ENCODE measurements at places on chromosomes 7 and 10.

DNA sequence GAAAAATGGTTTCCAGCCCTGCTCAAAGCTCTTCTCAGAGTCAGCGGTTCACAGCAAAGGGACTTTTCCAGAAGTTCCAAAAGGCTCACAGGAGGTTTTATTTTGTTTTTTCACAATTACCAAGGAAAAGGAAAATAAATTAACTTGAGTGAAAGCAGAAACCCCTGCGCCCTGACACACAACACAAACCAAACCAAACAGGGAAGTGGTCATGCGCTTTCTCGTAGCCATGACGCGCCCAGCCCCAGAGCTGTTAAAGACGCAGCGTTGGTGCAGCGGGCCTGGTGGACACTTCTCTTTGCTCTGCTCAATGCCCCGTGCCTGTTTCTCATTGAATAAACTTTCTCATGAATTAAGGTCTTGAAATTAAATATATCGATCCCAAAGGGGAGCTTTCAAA, 134.4 kb upstream of the LYZL2 start:
- no peak for DNase-seq

DNA sequence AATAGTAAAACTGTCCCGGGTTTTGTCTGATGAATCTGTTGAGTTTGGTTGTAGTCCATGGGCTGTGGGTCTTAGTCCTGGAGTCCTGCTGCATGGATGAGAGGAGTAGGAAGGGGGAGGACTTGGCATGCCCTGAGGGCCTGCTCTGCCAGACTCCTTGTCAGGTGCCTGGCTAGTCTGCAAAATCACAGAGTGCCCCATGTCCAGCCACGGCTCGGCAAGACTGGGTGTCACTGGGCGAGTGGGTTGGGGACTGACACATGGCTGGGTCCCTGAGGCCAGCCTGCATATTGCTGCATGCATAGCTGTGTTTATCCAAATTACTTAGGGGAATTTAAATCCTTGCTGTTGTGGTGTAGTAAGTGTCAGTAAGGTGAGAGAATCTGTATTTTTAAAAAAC, 9.7 kb downstream of the MINDY4 start:
- DNase-seq = no peak

DNA sequence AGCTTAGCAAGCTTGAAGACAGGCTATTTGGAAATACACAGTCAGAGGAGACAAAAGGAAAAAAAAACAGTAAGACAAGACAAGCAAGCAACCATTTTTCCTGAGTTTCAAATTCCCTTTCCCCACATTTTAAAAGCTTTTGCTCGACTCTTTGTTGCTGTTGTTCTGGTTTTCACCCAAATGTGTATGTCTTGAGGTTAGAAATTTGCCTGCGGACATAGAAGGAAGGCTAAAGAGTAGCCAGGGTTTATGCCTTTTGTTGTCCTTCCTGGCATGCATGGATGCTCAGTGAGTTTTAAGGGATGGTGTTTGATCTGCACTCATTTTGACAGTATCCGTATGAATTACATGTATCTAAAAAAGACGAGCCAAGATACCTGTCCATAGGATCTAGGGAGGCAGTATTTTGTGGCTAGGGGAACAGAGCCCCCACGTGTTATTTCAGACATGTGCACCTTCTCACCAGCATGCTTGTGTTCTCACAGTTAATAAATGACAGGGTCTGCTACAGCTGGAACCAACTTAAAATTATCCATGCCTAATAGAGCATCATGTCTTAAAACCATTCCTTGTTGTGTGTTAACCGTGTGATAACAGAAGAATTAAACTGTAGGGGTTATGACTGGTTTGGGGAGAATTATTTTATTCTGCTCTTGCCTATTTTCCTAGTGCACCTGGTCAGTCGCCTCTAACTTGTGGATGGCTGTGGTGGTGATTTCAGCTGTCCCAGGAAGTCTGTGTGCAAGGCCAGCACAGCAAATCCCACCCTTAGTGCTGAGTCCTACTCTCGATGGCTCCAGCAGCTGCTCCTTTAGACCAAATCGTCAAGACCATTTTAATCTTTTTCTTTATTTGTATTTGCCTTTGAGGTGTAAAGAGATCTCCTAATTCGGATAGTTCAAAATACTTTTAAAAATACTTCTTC, 9.1 kb downstream of the WIPF3 start:
- no peak for DNase-seq

DNA sequence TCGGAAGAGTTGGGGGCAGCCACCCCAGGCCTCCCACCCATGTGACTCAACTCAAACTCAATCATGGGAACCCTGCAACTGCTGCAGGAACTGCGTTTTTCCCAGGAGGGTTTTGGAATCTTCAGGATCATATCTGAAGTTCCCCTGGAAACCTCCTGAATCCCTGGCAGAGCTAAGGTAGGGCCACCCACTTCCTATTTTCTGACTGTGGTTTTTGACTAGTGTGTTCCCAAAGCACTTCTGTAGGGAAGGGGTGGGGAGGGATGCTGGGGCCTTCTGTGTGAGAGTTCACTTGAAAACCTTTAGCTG, 127.6 kb upstream of the UNC5B start:
- DNase-seq = no peak

- DNase-seq = no peak
Observed at GRCh38 chr7:116524221-116524608, 621 bp upstream of the CAV1 start.
